NCI-H1105 (cell line): ENCODE measurements at places on chromosomes 11 and 22.
A peak's percentile ranks its signal among the peaks of the same experiment; 100 is the strongest.

DNA sequence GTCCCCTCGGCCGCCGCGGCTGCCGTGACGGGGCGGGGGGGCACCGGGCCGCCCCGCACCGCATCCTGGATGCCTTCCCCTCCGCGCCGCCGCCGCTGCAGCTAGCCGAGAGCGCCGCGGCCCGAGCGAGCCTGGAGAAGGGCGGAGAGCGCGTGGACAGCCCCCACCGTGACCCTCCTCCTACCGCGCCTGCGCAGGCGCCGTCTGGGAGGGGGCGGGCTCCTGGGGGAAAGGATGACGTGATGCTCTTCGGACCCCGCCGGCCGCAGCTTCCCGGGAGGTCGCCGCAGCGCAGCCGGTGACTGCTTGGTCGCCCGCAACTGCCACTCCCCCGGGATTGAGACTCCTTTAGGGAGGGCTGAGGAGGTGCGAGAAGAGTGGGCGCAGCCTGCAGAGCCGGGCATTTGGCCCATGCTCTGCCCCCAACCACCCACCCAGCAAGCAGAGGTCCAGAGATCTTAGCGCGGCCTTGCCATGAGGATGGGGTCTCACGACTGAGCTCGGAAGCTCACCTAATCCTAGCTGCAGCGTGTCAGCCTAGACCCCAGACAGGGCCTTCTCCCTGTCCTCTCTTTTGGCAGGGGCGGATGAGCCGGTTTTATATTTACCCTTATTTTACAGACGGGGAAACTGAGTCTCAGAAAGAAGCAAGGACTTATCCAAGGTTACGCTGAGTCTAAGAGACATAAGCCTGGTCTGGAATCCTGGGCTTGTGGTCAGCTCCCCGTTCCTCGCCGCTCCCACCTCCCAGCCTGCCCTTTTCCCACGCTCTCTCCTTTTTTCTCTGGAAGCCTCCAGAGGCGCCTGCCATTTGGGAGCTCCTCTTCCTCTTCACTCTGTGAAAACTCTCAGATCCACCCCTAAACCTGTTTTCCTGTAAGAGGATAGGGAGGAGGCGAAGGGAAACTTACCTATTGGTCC is at the start of gene DENND5A:
DENND5A (minus strand) TSS at position 140 of the 921 bp plus-strand sequence. CDS start 281 bp downstream, outside the sequence.
- peak; percentile 80 for DNase-seq

- DNase-seq: no peak
These were observed 20.8 kb downstream of the ABTB2 start for GRCh38 chr11:34337016-34337415.

DNA sequence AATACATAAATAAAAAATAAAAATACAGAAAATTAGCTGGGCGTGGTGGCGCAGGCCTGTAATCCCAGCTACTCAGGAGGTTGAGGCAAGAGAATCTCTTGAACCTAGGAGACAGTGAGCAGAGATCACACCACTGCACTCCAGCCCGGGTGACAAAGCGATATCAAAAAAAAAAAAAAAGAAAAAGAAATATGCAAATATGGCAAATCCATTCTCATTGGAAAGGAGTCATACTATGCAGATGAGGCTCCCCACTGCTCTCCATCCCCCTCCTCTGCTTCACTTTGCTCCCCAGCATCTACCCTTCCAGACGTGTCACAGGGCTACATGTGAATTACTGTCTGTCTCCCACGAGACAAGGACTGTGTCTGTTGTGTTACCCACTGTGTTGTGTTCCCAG is 36.3 kb upstream of the PDGFB start:
- no peak for DNase-seq

DNA sequence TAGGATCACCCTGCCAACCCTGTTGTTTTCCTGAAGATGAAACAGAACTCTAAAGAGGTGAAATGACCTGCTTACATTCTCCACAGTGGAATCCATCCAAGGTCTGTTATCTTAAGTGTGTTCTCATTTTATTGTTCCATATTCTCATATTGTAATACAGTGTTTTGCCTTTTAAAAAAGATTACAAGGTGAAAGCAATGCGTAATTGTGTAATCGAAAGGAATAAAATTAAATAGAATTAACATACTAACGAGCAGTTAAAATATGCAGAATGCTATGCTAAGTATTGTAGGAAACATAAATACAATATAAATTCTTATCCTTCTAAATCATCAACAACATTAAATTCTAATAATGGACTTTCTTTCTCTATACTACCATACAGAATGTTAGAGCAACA is 41.6 kb upstream of the CTSC start:
- no peak for DNase-seq

DNA sequence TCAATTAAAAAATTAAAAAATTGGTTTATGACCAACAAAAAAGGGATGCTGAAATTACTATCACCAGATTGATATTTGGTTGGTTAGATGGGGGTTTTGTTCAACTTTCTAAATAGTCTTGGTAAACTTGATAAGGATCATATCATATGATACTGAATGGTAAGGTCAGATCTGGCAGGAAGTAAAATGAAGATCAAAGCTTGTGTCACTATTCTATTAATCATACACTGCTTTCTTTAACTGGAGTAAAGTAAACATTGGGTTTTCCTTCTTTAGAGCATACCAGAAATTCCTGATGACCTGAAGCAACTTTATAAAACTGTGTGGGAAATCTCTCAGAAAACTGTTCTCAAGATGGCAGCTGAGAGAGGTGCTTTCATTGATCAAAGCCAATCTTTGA is 40.2 kb downstream of the RRM1 start:
- no peak for DNase-seq

GRCh38 chr11:29773656-29774264 is 243.1 kb downstream of the KCNA4 start:
- no peak for DNase-seq

- DNase-seq: no peak
These were observed 106.0 kb downstream of the CSNK2A3 start for GRCh38 chr11:11247086-11247485.

- no peak for DNase-seq
These were observed 69.8 kb downstream of the PACS1 start for GRCh38 chr11:66139817-66140404.

GRCh38 chr22:48744967-48745841 is 1082.5 kb downstream of the BRD1 start:
- DNase-seq: no peak

GRCh38 chr11:113166280-113166679 is 148.1 kb upstream of the TTC12 start:
- no peak for DNase-seq

- peak; percentile 32 for DNase-seq
These were observed 766.4 kb downstream of the FAM181B start for GRCh38 chr11:81967242-81967641.

GRCh38 chr11:69962152-69962551 is 116.0 kb upstream of the ANO1 start:
- no peak for DNase-seq

- DNase-seq: peak; percentile 78
These were observed 141.1 kb upstream of the NARS2 start for GRCh38 chr11:78715639-78716311.

- no peak for DNase-seq
These were observed 530 bp downstream of the USP35 start for GRCh38 chr11:78189174-78189724.

DNA sequence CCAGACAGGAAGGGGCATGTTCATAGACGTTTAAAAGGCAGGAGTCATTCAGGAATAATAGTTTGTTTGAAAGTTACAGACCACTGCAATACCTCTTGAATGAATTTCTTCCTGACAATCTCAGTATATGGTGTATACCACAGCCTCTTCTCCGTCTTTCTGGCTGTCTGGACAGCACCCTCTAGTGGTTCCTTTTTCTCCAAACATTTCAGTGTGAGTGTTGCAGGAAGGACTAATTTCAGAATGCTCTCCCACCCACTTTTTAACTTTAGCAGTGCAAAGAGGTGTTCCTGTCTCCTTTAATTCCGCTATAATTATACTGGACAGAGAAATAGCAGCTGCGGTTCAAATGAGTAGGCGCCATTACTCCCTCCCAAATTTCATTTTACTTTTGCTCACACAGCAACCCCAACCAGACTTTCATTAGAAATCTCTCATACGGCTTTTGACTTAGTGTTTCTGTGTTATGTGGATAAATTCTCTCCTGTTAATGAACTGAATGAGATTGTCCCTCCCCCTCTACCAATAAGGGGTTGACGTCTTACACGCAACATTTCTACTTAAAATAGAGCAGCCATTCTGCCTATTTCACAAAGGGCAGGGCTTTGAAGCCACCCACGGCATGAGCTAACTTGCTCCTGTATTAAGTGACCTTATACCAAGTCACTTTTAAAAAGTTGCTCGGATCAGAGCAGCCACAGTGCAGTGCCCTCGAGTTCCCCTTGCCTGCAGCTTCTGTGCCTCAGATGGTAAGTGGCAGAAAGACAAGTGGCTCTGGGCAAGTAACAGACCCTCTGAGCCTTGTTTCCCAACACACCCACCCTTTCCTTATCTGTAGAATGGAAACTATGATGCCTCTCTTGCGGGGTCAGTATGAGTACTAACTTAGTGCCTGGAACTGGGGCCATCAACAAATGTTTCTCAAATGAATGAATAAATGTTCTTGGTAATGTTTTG is 368.6 kb downstream of the OPCML start:
- DNase-seq: peak; percentile 60

DNA sequence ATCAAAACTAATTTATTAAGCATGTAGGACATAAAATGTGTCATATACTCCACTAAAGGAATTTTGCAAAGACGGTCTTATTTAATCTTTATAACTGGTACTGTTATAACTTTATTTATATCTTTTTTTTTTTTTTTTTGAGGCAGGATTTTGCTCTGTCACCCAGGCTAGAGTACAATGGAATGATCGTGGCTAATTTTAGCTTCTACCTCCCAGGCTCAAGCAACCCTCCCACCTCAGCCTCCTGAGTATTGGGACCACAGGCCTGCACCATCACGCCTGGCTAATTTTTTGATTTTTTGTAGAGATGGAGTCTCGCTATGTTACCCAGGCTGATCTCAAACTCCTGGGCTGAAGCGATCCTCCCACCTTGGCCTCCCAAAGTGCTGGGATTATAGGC is 31.4 kb upstream of the PCF11 start:
- DNase-seq: no peak

DNA sequence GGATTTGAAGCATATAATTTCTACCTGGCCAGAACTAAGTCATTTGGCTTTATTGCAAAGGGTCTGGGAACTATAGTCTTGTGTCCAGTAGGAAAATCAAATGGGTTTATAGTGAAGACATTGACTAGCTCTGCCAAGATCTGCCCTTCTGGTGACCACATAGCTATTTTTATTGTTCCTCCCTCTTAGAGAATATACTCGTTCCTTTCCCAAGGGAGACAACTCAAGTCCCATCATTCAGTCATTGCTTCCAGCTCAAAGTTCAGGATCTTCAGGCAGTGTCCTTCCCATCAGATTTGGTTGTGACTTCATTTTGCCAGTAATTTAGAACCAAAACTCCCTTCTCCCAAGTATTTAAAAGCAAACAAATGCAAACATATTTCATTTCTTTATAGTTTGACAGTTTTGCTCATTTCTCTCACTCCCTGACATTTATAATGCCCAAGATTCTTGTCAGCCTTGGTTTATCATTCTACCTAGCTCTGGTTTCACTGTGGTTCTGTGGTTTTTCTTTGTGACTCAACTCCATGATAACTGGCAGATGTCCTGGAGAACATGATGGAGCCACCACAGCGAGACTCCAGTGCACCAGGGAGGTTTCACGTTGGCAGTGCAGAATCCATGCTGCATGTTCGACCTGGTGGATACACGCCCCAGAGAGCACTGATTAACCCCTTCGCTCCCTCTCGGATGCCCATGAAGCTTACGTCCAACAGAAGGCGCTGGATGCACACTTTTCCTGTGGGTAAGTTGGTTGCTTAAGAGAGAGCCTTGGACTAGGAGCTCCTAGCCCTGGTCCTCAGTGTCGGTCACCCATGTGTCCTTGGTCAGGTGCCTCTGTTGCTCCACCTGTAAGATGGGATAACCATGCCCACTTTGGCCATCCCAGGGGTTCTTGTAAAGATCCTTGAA is 64.9 kb downstream of the DEPDC5 start:
- DNase-seq: no peak

- no peak for DNase-seq
These were observed 12.8 kb upstream of the FGF3 start for GRCh38 chr11:69831985-69832384.

DNA sequence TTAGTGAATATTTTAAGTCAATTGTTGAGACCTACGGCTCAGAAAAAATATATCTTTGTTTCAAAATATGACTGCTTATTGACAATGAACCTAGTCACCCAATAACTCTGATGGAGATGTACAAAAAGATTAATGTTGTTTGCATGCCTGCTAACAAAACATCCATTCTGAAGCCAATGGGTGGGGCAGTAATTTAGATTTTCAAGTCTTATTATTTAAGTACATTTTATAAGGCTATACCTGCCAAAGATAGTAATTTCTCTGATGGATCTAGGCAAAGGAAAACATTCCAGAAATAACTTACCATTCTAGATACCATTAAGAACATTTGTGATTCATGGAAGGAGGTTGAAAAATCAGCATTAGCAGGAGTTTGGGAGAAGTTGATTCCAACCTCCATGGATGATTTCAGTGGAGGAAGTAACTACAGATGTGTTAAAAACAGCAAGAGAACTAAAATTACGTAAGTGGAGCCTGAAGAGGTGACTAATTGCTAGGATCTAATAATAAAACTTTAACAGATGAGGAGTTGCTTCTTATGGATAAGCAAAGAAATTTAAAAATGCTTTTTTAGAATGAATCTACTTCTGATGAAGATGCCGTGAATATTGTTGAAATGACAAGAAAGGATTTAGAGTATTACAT is 26.4 kb upstream of the OR8D2 start:
- no peak for DNase-seq

DNA sequence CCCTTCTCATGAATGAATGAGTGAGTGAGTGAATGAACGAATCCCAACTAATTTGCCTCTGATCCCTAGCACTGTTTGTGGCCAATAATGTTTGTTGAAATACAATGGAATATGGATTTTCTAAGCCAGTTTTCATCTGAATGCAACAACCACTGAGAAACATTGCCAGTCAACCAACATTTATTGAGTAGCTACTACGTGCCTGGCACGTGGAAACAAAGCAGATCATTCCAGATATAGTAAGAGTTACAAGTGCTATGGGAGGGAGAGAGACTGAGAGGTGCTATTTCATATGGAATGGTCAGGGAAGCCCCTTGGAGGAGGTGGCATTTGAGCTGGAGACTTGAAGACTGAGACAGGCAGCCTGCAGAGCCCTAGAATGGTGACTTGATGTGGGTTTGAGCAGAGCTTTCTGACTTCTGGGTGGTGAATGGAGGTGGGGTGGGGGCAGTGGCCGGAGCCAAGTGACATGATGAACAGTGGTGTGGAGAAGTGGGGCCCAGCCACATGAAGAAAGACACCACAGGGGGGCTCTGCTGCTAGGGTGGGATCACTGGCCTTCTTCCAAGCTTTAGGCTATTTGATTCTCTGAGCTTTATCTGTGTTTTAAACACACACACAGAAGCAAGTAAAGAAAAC is 35.1 kb upstream of the SMTN start:
- DNase-seq: no peak

- DNase-seq: no peak
These were observed 4.9 kb downstream of the USP18 start for GRCh38 chr22:18154821-18155390.
